GM23248 (cell line): ENCODE measurements at places on chromosomes 7 and 10.
A peak's percentile ranks its signal among the peaks of the same experiment; 100 is the strongest.

DNA sequence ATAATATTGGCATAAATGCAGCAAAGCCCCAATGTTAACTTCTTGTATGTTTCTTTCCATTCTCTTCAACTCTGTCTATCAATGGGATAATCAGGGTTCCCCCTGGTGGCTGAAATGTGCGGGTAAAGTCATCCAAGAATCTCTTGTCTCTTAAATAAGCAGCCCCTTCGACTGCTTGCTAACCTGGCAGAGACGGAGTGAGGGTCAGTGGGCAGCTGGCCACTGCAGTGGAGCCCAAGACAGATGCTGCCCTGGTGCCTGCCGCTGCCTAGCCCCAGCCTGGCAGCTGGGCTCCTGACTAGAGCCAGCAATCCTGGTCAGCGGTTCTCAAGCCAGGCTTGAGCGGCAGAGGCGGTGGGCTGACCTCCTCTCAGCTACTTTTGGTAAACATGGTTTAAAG, 248.9 kb downstream of the COBL start:
- DNase-seq, result peak; percentile 68

DNA sequence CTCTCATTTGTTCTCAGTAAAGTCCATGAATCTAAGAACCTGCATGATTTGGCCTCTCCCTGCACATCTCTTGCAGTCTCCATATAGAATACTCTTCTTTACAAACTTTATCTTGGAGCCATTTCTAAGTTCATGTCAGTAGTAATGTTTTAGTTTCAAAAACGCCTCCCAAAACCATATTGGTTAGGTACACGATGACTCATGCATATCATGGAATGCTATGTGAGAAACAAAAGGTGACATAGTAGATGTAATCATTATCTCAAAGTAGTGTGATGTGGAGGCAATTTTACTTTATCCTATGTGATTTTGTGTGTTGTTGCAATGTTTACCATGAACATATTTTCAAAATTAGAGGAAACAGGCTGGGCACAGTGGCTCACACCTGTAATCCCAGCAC, 520.7 kb downstream of the KCNMA1 start:
- DNase-seq, result no peak

DNA sequence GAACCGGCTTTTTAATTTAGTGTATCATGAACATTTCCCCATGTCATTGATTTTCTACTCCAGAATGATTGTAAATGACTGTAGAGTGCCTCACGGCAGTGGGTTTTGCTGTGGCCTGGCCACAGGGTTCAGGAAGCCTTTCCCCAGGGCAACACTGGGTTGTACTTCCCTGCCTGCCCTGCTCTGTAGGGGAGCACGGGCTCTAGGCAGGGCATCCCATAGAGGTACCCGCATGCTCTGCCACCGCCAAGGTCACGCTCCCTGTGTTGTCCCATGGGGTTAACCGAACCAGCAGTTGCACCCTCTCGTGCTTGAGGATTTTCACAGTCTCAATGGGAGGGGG, 63.8 kb downstream of the BPGM start:
- no peak for DNase-seq

DNA sequence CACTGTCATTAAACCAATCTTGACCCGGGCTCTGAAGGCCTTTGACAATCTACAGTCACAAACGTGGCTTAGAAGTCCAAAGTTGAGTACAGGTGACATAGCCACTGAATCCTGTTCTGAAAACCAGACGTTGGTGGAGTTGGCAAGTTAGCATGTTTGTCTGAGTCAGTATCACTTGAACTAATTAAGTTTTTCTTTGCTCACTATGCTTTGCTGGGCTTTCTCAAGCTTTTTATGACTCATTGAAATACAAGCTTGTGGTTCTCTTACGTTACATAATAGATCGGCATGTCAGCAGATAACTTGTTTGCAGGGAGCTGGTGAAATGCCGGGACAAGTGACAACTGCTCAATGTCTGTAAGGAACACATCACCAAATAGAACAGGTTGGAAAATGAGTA, 53.8 kb downstream of the ARL5B start:
- peak; percentile 95 for DNase-seq

GRCh38 chr10:58030208-58030607, 237.5 kb downstream of the IPMK start:
- no peak for DNase-seq

- DNase-seq, result peak; percentile 51
Measured at GRCh38 chr10:16728266-16728665, 89.0 kb downstream of the RSU1 start.

DNA sequence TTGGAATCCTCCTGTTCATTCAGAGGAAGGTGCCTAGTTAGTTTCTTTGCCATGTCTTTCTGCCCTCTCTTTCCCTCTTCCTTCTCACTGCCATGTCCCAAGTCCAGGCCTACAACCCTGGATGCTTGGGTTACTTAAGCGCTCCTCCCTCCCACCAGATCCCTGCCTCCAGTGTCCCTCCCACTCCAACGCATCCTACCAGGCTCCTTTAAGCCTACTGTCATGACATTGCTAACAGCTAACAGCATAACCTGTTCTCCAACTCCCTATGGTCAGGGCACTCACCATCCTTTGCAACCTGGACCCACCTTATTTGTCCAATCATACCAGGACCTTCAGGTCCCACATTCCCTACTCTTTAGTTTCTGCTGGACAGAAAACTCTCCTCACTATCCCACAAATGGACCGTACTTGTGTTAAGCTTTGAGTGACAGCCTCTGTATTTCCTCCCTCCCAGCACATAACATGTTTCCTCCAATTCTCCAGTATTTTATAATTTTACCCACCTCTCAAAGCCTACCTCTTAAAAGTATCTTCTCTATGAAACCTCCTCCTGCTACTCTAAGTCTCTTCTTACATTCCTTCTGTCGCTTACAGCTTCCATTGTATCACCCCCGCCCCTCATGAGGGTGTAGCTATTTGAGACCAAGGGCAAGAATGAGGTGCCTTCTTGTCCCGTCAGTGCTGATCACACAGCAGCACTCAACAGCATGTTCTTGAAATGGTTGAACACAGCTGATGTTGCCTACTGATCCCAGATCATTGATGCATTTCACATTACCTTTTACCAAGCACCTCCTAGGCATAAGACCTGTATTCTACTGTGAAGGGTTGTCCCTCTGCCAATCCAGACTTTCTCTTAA, 1.7 kb downstream of the BLNK start:
- DNase-seq, result no peak

- DNase-seq, result no peak
Measured at GRCh38 chr7:7417851-7418250, 117.8 kb downstream of the COL28A1 start.

GRCh38 chr10:125155101-125155500, 5.3 kb downstream of the CTBP2 start:
- no peak for DNase-seq

DNA sequence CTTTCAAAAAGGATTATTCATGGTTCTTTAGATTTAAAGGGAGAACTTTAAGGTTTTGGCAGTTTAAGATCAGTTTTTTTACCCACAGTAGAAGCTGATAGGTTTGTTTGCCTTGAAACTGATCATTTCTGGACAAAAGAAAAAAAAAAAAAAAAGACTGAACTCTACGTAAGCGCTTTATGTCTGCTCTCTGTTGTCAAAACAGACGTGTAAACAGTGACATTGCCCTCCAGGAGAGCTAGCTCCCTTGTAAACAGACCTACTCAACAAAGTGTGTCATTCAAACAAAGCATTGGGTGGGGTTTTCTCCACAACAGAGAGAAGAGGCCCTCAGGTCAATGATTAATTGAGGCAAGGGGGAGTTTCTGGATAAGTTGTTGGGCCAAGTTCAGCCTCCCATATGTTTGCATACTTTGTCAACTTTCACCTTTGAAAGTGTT, 568.1 kb upstream of the LRRN3 start:
- peak; percentile 6 for DNase-seq

DNA sequence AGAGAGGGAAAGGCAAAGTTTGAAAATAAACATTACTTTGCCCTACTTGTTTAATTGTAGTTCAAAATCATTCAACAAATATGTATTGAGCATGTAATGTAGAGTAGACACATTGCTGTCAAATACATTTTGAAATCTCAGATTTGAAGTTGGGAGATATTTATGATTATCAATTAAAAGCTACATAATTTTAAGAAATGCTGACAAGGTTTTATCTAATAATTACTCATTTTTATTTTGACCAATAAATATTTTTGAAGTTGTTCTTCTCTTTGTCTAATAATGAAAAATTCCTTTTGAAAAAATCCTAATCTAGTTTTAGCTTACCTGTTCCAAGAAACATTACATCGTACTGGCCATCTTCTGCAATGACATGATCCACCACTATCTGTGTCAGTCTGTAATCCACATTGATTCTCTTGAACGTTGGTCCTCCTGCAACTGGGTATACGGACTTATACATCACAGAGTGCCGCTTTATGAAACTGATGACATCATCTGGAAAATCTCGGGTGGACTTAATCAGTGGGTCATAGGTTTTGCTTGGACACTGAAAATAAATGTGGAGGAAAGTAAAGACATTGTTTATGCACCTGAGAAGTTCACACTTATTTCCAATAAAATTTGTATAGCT, 164.7 kb downstream of the SEMA3D start:
- DNase-seq, result no peak

DNA sequence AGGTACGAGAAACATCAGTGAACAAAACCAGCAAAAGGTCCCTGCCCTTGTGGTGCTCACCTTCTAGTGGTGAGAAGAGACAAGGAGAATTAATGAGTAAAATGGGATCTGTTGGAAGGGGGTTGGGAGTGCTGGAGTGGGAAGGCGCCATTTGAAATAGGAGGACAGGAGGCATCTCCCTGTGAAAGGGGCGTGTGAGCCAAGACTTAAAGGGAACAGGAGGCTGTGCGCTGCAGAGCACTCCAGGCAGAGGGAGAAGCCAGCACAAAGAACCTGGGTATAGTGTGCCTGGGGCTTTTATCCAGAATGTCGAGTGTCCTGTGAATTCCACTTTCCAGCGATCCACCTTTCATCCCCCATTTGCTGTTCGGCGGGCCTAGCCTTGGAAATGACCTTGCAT, 497.9 kb upstream of the GALNT17 start:
- DNase-seq, result no peak

GRCh38 chr7:28015169-28015568, 165.4 kb downstream of the JAZF1 start:
- no peak for DNase-seq

GRCh38 chr7:126657137-126657536, 595.6 kb downstream of the GRM8 start:
- no peak for DNase-seq
